GM18507 (cell line): ENCODE measurements at places on chromosomes 13 and 19.

DNA sequence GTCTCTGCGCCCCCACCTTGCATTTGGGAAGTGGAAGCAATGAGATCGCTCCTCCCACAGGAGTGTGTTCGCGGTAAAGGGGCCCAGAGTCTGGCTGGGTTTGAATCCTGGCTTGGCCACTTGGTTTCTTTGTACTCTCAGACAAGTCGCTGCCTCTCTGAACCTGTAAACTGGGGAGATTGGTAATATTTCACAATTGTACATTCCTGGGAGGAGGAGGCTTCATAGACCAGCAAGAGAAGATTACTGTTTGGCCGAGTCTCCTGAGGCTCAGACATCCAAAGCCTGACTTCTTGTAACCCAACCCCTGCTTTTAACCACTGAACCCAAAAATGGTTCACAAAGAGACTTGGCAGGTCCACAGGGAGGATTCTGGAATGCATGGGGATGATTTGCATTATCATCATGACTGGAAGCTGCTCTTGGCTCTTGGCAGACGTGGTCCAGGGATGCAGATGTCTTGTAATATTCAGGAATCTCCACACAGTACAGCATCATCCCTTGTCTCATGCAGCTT, 13.6 kb upstream of the STRN4 start:
- DNase-seq: no peak

GRCh38 chr13:22336460-22336859, 665.6 kb downstream of the FGF9 start:
- DNase-seq: no peak

DNA sequence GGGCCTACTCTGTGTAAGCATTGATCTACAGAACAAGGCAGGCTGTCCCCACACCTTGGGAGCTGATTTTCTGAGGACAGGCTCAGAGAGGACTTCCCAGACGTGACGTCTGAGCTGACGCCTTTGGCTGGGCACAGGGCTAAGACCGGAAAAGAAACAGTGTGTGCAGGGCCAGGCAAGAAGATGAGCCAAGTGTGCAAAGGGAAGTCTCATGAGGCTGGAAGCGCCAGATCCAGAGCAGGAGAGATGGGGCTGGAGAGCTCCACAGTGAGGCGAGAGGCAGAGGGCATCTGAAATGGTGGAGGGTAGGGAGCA, 12.7 kb downstream of the IGLON5 start:
- DNase-seq: no peak

GRCh38 chr13:103898481-103898880, 832.3 kb upstream of the SLC10A2 start:
- no peak for DNase-seq

DNA sequence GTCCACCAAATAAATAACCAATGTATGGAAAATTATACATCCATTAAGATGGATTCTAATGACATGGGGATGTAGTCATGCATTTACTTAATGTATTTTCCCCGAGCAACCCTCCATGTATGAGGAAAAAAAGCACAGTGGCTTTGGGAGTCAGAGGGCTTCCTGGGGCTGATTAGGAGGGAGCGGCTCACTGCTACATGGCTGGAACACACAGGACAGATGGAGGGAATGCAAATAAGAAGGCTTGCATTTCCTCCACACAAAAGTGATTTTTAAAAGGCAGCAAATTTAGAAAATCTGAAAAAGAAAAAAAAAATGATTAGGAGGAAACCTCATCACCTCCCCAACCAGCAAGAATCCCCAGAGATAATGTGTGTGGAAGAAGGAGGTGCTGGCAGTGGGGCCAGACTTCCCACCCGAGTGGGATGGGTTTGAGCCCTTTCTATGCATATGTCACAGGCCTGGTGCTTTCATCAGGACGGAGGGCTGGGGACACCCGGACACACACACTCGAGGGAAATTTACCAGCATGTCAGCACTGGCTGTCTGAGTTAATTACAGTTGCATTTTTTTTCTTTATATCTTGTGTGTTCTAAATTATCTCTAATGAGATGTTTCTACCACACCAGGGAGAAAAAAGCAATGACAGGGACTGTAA, 118.9 kb downstream of the USP12 start:
- no peak for DNase-seq

DNA sequence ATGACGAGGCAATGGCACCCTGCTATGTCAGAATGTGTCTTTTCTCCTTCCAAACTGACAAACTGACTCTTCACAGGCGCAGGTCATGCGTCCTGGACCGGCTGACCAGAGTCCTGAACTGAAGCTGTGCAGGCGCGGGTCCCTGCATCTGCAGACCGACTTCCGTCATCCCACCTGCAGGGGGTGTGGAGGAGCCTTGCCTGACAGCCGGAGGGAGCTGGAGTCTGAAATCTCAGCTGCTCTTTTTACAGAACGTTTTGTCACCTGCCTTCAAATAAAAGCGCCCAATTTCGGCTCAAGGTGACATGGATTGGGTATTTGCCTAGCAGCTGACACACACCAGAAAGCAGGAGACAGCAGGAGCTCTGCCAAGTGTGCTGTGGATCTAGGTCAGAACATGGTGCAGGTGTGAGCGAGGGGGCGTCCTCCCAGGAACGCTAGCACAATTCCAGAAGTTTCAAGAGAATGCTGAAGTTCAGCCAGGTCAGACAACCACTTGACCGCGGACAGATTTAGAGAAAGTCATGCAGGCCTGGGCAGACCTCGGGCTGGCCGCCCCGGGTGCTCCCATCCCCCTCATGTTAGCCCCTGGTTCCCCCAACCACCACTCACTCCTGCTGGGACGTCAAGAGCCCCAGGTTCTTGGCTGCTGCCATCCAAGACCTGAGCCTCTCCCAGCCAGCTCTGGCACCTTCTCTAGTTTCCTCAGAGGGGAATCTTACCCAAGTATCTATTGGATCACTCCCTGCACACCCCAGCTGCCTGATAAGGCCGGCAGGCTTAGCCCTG, 32.8 kb downstream of the ELL start:
- DNase-seq: no peak

GRCh38 chr13:30179597-30180276, 127.6 kb downstream of the KATNAL1 start:
- no peak for DNase-seq

- no peak for DNase-seq
Observed at GRCh38 chr13:24142453-24142852, 18.1 kb upstream of the SPATA13 start.

DNA sequence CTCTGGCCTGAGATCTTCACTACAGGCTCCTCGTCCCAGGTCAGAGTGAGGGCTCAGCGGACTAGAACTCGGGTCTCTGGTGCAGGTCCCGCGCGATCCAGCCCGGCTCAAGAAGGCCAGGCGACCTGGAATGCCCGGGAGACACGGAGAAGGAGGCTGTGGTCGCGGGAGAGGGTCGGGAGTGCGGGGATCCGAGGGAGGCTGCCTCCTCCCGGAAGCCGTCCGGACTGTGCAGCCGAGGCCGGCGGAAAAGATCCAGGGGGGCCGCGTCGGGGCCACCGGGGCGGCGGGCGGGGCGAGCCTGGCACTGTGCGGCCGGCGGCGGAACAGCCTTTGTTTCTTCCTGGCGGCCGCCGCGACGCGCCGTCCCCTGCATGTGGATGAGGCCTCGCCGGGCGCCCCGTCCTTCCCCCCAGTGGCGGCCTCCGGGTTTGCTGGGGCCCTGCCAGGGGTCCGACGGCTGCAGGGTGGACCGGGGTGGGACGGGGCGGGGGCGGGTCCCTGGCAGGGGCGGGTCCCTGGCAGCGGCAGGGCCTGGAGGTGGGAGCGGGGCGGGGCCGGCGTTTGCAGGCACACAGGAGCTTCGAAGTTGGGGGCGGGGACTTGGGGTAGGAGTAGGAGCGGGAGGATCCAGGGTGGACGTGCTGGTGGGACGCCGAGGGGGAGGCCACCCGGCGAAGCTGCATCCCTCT, 1.0 kb upstream of the SLC7A10 start:
- no peak for DNase-seq

- DNase-seq: no peak
Observed at GRCh38 chr13:21142766-21143165, 33.6 kb downstream of the SKA3 start.

DNA sequence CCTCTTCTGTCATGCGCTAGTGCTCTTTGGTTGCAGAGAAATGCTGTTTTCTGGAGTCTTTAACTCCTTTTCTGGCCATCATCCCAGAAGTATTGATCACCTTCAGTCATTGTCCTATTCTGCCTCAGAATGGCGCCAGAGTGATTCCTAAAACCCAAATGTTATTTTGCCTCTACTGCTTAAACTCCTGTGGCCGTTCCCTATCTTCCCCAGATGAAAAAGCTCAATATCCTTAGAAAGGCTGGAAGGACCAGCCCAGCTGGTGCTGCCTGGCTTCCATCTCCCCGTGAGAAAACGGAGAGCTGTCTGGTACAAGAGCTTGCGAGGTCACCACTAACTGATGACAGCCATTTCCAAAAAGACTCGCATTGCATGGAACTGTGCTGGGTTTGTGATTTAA, 179.1 kb downstream of the RBM26 start:
- DNase-seq: no peak

GRCh38 chr13:87453244-87453643, 217.9 kb upstream of the SLITRK5 start:
- DNase-seq: no peak

DNA sequence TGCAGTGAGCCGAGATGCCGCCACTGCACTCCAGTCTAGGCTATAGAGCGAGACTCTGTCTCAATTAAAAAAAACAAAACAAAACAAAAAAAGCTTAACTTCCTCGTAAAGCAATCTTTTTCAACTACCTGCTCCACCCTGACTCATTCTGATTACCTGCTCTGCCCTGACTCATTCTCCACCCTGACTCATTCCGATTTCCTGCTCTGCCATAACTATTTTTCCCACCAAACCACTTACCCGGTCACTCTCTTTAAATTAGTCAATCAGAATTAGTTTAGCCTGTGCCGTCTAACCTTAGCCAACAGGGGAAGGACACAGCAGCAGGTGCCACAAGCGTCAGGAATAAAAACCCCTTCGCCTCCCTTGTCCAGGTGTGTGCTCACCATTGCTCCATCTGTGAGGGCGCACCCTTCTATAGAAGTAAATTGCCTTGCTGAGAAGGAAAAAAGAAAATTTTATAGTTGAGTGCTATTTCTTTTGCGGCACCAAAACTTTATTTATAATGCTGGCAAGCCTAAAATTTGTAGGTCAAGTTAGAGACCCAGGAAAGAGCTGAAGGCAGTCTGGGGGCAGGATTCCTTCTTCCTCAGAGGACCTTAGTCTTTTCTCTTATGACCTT, 1.7 kb upstream of the IFT88 start:
- DNase-seq: no peak

- DNase-seq: no peak
Observed at GRCh38 chr19:22783651-22784410, at the start of gene ZNF99. ZNF99 (minus strand) TSS chr19:22784151; CDS start chr19:22784016, 135 bp downstream.

- DNase-seq: peak; percentile 17
Observed at GRCh38 chr19:46350758-46351159, 3.9 kb downstream of the PPP5C start.

- no peak for DNase-seq
Observed at GRCh38 chr19:51811344-51811743, 16.4 kb downstream of the FPR3 start.

DNA sequence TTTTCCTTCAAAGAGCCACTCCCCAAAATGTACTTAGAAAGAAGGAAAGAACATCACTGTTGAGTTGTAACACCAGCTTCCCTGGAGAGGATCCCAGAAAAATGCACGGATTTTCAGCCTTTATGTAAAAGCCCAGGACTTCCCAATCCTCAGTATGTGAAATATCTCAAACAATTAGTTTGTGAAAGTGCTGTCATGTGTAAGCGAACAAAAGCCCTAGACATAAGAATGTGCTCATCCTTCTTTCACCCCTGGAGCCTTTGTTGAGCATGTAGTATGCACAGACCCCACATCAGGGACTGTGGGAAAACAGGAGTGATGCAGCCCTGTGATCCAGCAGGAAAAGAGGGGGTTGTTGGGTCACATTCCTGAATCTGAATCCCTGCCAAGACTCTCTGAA, 441.4 kb upstream of the ZNF507 start:
- no peak for DNase-seq

DNA sequence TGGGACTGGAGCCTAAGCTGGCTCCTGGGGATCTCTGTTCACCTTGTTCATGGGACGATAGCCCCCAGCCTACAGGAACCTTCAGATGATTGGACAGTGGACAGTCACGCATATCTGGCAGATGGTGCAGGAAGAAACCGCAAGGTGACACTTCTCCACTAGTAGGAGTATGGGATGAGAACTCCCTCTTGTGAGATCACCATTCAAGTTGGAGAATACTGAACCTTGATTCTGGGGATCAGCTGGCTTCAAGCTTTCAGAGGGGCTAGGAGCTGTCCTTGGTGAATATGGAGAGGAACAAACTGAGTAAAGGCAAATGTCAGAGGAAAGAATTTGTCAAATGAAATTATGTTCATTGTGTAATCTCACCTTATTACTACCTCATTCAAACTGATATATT, 204.5 kb downstream of the PDS5B start:
- DNase-seq: no peak

GRCh38 chr13:77846173-77846572, 72.5 kb downstream of the EDNRB start:
- DNase-seq: no peak

DNA sequence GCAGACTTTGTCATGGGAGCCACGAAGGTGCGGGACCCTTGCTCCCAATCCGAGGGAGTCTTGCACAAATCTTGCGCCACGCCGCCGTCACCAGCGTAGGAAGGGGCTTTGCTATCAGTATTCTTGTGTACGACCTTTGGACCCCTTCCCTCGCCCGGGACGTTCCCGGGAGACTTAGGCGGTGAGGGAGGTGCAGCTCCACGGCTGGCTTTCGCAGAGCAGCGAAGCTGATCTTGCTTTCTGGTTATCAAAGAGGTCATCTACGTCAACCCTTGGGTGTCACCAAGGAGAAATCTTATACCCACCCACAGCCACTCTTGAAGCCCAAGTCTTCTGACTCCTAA, 583 bp downstream of the TECR start:
- no peak for DNase-seq

DNA sequence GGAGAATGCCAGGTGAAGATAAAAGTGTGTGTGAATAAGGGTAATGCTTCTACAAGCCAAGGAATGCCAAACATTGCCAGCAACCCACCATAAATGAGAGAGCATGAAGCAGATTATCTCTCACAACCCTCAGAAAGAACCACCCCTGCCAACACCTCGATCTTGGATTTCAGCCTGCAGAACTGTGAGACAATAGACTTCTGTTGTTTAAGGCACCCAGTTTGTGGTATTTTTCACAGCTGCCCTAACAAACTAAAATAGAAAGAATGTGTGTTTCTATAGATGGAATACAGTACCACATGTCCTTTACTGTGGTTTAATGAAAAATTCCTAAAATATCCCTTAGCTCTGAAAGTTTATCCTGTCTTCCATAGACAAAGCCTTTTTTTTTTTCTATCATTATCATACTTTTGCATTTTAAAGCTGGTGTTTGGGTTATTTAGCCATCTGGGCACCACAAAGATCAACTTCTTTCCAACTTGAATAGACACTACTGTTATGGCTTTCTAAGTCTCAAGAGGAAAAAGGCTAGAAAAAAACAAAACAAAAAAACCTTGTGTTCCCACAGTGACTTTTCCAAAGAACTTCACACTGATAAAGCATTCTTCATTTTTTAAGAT, 505.6 kb downstream of the KCTD12 start:
- DNase-seq: no peak

- DNase-seq: no peak
Observed at GRCh38 chr13:45464141-45464686, 525 bp upstream of the COG3 start.

DNA sequence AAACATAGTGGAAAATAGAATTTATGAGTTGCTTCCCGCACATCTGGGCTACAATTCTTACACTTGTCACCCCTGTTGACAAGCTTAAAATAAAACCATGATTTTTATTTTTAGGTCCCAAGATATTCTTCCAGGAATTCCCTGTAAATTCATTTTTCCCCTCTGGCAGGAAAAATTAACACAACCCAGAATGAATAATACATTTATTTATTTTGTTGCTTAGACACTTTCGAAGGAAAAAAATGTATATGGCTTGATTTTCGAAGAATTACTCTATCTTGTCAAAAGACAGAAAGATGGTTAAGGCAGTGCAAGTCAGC, 74.4 kb downstream of the LHFPL6 start:
- no peak for DNase-seq
